AG04449 (cell line): ENCODE measurements at places on chromosomes 12 and 14.

- no peak for DNase-seq
Observed at GRCh38 chr12:5269846-5270245, 162.1 kb upstream of the NTF3 start.

DNA sequence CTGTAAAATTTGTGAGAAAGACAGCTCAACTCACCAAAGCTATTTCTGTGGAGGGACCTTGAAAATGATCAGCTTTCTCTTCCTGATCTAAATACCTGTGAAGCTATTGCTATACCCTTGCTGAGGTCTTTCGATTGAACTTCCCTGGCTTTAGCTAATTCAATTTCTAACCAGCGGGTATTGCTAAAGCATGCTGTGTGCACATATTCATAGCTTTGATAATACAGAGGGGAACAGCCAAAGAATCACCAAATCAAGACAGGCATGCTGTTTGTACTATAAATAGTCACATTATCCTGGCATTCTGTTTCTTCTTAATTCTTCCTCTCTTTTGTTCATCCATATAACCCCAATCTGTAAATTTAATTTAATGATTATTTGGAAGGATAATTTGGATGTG is 233.0 kb downstream of the LRFN5 start:
- no peak for DNase-seq

- DNase-seq: no peak
Observed at GRCh38 chr14:104171029-104171697, 32.8 kb downstream of the KIF26A start.

DNA sequence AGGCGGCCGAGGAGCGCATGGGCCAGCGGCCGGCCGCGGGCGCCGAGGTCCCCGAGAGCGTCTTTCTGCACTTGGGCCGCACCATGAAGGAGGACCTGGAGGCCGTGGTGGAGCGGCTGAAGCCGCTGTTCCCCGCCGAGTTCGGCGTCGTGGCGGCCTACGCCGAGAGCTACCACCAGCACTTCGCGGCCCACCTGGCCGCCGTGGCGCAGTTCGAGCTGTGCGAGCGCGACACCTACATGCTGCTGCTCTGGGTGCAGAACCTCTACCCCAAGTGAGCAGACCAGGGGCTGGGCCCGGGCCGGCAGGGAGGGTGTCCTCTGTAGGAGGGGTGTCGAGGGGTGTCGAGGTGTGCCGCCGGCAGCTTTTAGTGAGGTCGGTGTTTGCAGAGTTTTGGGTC is 4.1 kb downstream of the TNFAIP2 start:
- no peak for DNase-seq

- no peak for DNase-seq
Observed at GRCh38 chr14:103529383-103530365, 678 bp downstream of the TRMT61A start.

- DNase-seq: no peak
Observed at GRCh38 chr12:95390932-95391331, 83.0 kb upstream of the METAP2 start.

DNA sequence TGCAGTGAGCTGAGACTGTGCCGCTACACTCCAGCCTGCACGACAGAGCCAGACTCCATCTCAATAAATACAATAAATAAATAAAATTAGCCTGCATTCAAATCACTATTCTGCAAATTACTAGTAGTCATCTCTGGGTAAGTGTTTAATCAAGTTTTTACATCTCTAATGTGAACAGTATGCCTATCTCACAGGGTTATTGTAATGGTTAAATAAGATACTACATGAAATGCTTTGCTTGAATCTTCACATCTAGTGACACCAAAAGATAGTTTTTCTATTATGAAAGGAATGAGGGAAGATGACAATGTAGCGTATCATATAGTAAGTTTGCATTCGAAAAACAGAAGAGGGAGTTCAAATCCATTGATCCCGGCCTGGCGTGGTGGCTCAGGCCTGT is 2.1 kb downstream of the SRSF9 start:
- DNase-seq: no peak

DNA sequence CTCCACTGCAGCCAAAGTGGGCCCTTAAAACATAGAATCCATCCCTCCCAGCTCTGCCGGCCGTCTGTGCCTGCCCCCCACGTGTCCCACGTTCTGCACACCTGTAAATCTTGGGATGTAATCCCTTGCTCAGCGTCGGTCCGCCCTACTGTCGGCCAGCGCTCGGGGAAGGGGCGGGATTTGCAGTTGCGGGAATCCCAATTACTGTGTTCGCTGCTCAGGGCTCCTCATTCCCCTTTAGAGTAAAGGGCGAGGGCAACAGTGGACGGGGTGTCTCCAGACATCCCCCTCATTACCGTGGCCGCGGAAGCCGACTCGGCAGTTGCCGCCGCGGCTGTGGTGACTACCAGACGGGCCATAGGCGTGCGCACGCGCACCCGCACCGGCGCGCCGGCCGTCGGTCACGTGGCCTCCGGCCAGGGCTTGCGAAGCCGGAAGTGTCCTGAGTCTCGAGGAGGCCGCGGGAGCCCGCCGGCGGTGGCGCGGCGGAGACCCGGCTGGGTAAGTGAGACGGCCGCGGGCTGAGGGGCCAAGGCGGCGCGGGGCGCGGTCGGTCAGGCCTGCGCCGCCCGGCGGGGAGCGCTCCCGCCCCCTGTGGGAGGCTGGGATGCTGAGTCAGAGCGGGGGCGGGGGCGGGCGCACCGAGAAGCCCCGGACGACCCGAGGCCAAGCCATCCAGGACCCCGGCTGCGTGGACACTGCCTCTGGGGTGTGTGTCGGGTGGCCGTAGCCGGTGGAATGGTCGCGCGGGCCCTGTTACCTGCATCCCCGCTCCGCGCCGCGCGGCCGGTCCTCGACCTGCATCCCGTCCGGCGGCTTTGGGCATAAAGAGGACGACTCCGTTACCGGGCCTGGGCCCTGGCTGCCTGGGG is at the start of gene TBK1:
Gene TBK1 (plus strand): TSS at position 434 of the 872 bp plus-strand sequence. CDS start 3,751 bp downstream, outside the sequence.
- no peak for DNase-seq

- no peak for DNase-seq
Observed at GRCh38 chr12:115190010-115190770, 506.2 kb upstream of the TBX3 start.
